Fibroblast of skin of abdomen (primary cell): ENCODE measurements at places on chromosomes 6 and 20.

- DNase-seq = no peak
Measured at GRCh38 chr6:27865850-27866356, 46.3 kb downstream of the OR2B2 start.

DNA sequence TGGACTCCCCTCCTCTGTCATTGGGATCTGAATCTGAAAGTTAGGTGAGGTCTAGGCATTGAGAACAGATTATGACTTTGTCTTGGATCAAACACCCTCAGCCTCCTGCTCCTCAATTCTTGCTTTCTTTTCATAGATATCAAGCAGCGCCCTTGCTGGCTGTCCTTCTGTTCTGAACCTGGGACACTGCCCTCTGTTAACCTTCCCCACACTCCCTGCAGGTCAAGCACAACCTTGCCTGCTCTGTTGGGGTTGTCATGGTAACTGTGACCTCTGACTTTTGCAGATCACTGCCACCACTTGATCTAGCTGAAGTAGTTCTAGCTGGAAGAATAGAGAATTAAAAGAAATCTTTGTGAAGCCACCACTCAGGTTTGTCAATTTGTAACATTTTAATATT, 16.4 kb upstream of the MICA start:
- DNase-seq = no peak

- DNase-seq = no peak
Measured at GRCh38 chr6:148249679-148250375, 92.8 kb upstream of the SASH1 start.

DNA sequence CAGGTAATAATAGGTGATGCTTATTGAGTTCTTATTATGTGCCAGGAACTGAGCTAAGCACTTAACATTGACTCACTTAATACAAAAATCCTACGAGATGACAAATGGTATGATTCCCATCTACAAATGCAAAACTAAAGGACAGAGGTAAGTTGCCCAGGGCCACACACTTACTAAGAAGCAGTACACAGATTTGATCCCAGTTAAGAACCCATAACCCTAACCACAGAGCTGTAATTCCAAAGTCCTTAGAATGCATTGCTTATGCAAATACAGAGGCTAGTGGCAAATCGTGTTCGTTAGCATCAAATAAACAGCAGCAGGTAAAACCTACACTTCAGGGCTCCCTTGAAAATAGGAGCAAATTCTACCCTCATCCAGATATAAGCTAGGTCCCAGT, 104.0 kb downstream of the SASH1 start:
- no peak for DNase-seq

- DNase-seq = no peak
Measured at GRCh38 chr6:35505999-35506412, 6.7 kb downstream of the TULP1 start.

GRCh38 chr6:149246691-149247384, 70.7 kb upstream of the TAB2 start:
- DNase-seq = no peak

DNA sequence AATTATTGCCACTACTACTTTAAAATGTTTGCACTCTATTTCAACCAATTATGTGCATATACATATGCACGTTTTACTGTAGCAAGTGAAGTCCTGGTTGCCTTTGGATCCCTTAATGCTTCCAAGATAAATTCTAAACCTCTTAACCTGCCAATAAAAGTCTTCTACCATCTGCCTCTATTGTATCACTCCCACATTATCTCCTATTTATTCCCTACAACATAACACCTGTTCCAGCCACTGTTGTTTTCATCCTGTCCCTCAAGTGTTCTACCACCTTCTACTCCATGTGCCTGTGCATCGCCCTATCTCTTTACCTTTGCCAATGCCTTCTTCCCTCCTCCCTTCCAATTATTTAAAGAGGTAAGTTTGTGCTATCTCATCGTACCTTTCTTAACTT, 499.0 kb upstream of the RNF217 start:
- no peak for DNase-seq

- peak; percentile 42 for DNase-seq
Measured at GRCh38 chr20:50467718-50468356, 42.3 kb upstream of the PTPN1 start.
